ENCODE measurements at places on chromosomes 16 and 17.
A peak's percentile ranks its signal among the peaks of the same experiment; 100 is the strongest.

- peak; percentile 48 for DNase-seq
Observed at GRCh38 chr16:30380803-30381208, 1.6 kb downstream of the SEPTIN1 start.

- no peak for DNase-seq
Observed at GRCh38 chr16:13958474-13958873, 38.5 kb downstream of the ERCC4 start.

GRCh38 chr16:66549284-66550131 is at the start of gene TK2:
TK2 (minus strand) TSS chr16:66550122; CDS start chr16:66550061, 61 bp downstream.
- peak; percentile 48 for DNase-seq

DNA sequence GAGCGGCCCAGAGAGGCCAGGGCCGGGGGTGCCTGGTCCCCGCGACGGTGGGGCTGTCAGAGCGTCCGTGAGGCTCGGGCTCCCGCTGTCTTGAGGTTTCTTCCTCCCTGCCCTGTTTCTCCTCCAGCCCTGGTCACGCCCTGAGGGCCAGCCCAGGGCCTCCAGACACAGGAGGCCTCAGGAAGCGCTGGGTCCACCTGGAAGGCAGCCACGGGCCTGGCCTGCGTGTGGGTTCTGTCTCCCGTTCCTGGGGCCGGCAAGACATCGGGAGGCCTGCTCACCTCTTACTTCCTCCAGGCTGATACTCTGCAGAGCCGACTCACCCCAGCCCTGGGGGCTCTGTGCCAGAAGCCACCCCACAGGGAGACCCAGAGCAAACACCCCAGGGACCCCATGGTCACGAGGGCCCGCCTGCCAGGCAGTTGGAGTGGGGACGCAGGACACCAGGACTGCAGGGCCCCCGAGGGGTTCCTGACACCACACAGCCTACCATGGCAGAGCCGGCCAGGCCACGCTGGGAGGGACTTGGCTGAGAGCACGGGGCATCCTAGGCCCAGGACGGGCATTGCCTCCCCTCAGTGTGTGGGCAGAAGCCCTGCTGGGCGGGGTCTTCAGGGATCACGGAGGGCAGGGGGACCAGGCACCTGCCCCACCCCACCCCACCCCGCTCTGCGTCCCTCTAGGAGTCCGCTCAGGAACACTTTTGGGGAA is 18.9 kb upstream of the CACNA1H start:
- no peak for DNase-seq

DNA sequence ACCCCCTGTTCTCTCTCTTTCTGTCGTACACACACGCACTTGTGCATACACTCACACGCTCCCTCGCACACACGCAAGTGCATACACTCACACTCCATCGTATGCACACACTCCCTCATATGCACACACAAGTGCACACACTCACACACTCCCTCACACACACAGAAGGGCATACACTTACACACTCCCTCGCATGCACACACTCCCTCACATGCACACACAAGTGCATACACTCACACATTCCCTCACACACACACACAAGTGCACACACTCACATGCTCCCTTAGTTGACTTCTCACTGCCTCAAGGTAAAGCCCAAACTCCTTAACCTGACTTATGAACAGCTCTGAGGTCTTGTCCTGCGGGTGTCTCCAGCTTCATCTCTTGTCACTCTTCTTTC is 78.7 kb downstream of the NOG start:
- DNase-seq: no peak

DNA sequence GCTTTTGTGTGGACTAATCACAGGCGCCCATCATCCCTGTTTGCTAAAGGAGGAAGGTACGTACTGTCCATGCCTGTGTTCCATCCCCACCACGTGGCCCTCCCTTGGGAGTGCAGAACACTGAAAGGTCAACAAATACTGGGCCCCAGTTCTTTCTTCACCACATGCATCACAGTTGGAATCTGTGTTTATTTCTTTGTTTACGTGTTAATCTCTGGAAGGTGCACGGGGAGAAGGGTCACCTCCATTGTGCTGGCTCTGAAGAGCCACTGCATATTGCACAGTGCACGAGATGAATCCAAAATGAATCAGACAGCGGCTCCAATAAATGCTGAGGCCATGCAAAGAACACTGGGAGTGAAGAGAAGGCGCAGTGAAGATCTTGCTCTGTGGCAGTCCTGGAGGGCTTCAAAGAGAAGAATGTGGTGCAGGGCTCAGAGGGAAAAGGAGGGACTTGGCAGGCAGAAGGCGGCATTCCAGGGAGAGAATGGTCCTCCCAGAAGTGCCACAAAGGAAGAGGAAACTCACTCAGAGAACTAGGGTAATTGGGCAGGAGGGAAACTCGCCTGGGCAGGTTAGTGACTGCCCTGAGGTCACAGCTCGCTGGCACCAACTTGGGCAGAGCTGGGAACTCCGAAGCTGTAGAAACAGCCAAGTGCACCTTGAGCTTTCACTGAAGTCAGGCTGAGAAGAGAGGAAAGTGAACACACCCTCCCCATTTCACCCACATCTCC is 3.7 kb downstream of the RPH3AL start:
- no peak for DNase-seq

- no peak for DNase-seq
Observed at GRCh38 chr17:33390479-33391176, 97.5 kb upstream of the ASIC2 start.

DNA sequence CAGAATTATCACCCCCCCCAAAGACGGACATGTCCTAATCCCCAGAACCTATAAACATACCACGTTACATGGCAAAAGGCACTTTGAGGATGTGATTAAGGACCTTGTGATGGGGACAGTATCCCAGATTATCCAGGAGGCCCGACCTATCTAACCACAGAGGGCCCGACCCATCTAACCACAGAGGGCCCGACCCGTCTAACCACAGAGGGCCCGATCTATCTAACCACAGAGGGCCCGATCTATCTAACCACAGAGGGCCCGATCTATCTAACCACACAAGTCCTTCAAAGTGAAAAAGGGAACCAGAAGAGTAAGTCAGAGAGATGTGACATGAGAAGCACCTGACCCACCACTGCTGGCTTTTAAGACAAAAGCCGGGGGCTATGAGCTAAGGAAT is 56.8 kb downstream of the ANKFY1 start:
- no peak for DNase-seq

DNA sequence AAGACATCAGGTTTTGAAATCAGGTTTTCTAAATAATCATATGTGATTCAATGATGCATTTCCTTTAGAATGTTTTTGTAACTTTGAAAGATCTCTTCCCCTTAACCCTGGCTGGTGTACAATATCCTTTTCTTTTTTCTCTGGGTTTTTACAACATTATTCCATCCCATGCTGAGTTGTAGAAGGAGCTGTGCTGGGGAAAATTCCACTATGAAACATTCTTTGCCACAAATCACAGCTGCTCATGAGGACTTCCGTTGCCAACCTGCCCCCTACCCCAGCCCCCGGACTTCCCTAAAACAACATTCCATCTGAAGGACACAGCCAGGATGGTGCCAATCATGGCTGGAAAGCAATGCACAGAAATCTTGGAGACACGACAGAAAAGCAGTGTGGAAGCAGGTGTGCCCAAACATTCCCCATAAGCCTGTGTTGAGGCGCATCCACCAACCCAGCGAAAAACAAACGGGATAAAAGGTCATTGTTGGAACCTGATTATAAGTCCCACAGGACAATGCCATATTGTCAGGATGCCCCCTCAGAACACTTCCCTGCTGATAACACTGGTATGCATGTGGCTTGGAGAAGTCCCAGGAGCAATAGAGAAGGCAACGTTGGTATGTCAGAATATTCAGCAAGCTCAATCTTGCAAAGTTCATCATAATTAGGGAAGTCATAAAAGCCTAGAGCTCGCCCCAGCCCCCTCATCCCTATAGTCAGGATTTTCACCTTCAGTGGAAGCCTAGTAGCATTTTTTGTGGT is 475.0 kb downstream of the HS3ST3B1 start:
- DNase-seq: no peak

DNA sequence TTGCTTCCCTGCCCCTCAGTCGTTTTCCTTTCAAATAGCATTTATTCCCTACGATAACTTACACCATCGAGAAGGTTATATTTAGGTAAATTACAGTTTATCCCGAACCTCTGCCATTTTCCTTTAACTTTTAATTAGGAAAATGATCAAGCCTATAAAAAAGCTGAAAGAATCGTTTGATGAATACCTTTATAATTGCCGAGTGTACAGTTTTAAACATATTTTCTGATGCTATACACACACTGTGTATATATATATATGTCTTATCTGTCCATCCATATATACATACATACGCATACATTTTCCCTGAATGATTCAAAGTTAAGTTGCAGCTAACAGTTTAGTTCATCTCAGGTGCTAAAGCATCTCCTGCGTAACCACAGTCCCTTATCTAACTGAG is 56.6 kb upstream of the CRISPLD2 start:
- DNase-seq: no peak

DNA sequence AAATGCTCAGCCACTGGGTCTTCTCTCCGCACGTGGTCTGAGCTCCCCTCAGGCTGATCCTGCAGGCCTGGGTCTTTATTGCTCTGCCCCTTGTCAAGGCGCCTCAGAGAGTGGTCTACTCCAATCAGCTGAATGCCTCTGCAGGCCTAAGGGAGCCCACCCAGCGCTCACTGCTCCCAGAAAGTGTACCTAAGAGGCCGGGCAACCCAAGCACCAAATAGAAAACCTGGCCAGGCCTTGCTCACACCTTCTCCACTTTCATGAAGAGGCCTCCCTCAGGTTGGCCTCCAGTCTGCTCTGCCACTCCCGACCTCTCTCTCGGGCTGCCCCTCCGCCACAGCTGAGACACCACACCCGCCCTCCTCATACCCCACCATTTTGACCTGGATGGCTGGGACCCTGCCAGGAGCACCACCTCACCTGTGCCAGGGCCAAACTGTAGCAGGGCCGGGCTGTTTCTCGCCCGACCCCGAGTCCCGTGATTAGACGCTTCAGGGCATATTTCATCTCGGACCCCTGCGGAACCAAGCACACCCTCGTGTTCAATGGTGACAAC is 665 bp downstream of the MYBBP1A start:
- DNase-seq: no peak

DNA sequence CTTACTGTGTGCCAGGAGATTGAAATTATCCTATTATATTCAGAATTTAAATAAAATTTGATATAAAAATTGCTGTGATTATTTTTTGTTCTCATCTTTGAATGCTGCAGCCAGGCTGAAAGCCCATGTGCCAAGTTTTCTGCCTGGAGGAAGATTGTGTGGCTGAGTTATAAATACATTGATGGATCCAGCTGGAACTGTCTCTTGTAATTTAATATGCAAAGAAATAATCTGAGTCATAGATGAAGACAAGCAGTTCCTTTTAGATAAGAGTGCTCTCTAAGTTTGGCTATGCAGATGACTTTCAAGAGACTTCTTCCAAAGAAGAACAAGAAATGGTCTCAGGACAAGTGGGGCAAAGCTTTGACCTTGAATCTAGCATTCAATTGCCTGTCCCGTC is 871.0 kb downstream of the CDH11 start:
- no peak for DNase-seq

- no peak for DNase-seq
Observed at GRCh38 chr16:57588831-57589230, 39.6 kb upstream of the ADGRG1 start.

- no peak for DNase-seq
Observed at GRCh38 chr17:35749560-35750412, 3.3 kb downstream of the GAS2L2 start.

DNA sequence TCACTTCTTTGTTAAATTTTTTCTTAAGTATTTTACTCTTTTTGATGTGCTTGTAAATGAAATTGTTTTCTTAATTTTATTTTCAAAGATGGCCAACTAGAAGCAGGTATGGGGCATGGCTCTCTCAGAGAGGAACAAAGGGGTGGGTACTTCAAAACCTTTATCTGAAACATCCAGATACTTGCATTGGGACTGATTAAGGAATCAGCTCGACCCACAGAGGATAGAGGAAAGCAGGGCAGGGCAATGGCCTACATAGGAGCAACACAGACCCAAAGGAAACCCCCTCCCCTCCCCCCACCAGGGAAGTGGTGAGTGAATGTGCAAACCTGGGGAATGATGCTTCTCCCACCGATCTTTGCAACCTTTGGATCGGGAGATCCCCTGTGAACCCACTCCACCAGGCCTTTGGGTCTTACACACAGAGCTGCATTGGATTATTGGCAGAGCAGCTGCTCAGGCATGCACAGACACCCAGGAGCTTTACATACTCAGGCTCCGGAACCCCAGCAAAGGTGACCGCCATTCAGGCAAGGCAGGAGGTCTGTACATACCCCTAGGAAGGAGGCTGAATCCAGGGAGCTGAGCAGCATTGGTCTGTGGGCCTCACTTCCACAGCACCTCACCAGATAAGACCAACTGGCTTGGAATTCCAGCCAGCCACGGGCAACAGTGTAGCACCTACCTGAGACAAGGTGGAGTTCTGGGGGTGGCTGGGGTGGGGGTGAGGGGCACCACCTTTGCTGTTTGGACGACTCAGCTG is 3.0 kb upstream of the CCR7 start:
- DNase-seq: no peak

DNA sequence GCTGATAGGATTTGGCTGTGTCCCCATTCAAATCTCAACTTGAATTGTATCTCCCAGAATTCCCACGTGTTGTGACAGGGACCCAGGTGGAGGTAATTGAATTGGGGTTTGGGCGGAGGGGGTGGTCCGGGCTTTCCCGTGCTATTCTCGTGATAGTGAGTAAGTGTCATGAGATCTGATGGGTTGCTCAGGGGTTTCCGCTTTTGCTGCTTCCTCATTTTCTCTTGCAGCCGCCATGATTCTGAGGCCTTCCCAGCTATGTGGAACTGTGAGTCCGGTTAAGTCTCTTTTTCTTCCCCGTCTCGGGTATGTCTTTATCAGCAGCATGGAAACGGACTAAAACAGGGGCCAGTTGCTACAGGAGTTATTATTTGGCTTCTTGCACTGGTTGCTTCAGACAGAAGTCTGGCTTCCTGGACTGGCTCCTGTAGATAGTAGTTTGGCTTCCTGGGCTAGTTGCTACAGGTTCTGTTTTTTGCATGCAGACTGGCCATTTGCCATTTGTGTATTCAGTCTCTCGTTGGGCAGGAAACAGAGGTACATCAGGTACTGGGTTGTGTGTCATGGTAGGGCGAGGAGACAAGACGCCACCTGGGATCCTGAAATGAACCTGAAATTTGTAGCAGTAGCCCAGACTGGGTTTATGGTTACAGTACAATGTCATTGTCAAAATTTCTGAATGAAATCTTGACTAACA is 32.6 kb downstream of the CNTNAP4 start:
- no peak for DNase-seq
